ENCODE measurements at places on chromosomes 7 and 10. TPM values are rescaled to one million over a fixed set of nuclear protein-coding genes. Genes with fewer than 3 reads are reported as not detected.

DNA sequence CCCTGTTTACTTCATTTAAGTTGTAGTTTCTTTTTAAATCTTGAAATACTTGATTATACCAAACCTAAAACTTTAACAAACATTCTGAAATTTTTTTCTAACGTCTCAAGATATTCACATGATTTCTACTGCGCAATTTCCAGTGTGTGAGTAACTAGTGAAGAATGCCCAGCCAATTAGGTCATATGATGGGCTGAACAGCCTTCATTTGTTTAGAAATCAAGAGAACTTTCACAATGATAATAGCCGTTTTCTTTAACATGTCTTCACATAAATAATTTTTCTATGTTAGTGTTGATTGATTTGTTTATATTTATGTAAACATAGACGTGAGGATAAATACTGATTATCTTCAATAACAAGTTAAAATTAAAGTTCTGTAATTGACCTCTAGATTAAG is 21.8 kb downstream of the STAM start:
- no peak for DNase-seq

GRCh38 chr7:126656165-126656564 is 596.6 kb downstream of the GRM8 start:
- DNase-seq, result no peak

DNA sequence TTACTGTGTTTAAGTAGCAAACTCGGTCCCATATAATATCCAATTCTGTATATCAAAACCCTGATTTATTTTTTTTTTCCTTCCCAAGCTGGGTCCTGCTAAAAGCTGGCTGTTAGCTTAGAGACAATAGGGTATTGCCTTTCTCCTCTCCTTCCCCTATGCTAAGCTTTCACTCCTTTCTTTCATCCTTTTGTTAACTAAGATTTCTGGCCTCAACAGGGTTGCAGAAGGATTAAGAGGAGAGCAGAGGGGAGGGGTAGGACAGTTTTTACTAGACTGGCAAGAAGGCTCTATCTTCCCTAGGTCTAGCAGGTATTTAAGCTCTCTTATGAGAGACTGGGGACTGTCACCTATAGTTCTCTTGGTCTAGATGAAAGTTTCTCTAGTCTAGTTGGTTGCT is 229.2 kb downstream of the KCND2 start:
- DNase-seq, result no peak

- DNase-seq, result no peak
Measured at GRCh38 chr7:51325261-51325676, 8.7 kb upstream of the COBL start.

DNA sequence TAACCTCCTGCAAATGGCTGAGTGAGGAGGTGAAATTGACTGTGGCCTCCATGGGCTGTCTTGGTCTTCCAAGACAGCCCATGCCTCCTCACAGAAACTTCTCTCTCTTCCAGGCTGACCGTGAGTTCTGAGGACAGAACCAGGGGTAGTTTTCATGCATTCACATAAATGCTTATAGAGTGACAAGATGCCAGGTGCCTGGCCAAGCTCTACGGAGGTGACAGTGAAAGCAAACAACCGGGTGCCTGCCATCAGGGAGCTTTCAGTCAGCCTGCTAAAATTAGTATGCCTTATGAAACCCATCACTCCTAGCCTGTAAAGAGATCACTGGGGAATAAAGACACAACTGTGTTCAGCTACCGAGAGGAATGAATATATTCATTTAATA is 919 bp upstream of the RHOBTB1 start:
- DNase-seq, result no peak

GRCh38 chr7:31234836-31235605 is 105.5 kb downstream of the NEUROD6 start:
- no peak for DNase-seq

GRCh38 chr7:129800901-129801300 is 151.9 kb downstream of the UBE2H start:
- no peak for DNase-seq

DNA sequence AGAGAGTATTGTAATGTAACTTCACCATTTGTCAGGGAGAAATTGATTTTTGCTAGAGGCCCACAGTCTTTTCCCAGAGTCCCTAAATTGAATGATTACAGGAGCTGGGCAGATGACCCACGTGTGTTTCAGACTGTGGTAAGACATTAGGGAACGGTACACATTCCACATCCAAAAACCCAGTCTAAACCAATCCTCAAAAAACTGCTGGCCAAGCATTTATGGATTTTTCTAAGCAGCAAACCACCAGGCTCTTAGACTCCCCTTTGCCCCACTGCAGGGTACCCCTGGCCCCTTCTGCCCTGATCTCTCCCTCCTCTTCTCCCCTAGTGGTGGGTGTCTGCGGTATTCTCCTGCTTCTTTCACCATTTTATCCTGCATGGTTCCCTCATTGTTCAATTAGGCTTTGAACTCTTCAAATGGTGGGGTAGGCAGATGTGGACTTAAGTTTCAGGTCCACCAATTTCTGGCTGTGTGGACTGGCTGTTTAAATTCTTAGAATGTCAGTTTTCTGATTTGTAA is 135.5 kb upstream of the SORCS3 start:
- DNase-seq, result no peak

- no peak for DNase-seq
Measured at GRCh38 chr7:15015545-15016314, 113.2 kb upstream of the DGKB start.

- DNase-seq, result no peak
Measured at GRCh38 chr10:62071846-62072281, 170.4 kb downstream of the ARID5B start.

DNA sequence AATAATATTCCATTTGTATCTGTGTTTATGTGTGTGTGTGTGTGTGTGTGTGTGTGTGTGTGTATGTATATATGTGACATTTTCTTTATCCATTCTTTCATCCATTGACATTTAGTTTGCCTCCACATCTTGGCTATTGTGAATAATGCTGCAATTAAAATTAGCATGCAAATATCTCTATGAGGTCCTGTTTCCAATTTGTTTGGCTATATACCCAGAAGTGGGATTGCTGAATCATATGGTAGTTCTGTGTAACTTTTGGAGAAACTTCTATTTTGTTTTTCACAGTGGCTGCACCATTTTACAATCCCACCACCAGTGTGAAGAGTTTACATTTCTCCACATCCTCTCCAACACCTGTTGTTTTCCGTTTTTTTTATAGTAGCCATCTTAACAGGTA is 53.1 kb downstream of the CH25H start:
- DNase-seq, result no peak

DNA sequence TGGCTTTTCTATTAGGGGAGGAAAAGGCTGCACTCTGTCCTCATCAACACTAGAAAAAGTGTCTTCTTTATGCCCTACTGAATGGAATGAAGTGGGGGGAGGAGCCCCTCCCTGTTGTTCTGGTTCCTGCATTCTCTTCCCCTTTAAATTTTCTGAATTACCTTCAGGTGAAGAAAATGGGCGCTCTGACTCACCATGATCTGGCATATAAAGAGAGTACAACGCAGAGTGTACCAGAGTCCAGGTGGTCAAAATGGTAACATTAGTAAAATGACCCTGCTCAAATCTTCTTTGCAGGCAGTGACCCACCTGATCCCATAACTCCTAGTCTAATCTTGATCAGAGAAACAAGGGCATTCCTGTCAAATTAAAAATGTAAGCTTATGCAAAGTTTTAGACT is 80.7 kb downstream of the THSD7A start:
- no peak for DNase-seq

DNA sequence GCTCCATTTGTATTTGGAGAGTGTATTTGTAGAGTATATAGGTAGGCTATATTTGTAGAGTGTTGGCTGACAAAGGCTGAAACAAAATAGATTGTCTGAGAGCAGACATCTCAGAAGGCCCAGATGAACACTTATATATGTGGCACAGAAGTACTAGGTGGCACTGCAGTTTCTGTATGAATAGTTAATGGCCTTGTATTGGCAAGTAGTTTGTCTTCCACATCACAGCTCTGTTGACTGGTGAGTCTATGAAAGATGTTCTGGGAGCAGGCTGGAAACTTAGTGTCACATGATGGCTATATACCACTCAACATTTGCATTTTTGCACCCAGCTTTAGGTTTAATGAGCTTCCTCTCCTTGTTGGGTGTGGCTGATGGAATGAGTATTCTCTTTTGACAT is 51.9 kb downstream of the CCNY start:
- DNase-seq, result no peak

DNA sequence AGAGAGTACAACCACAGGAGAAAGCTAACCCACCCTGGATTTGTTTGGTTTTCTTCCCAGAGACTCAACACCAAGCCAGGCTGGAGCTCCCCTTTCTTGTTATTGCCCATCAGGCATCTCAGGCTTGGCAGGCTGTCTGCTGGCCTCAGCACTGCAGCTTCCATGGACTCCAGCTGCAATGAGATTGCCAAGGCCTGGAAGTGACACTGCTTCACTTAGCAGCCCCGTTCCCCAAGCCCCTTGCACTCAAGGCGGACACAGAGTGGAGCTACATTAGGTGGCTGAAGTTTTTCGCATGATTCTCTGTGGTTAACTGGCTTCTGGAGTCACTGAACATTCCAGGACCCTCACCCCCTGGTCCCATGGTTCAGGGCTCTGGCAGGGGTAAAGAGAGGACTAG is 163.1 kb upstream of the GDF10 start:
- DNase-seq, result no peak

DNA sequence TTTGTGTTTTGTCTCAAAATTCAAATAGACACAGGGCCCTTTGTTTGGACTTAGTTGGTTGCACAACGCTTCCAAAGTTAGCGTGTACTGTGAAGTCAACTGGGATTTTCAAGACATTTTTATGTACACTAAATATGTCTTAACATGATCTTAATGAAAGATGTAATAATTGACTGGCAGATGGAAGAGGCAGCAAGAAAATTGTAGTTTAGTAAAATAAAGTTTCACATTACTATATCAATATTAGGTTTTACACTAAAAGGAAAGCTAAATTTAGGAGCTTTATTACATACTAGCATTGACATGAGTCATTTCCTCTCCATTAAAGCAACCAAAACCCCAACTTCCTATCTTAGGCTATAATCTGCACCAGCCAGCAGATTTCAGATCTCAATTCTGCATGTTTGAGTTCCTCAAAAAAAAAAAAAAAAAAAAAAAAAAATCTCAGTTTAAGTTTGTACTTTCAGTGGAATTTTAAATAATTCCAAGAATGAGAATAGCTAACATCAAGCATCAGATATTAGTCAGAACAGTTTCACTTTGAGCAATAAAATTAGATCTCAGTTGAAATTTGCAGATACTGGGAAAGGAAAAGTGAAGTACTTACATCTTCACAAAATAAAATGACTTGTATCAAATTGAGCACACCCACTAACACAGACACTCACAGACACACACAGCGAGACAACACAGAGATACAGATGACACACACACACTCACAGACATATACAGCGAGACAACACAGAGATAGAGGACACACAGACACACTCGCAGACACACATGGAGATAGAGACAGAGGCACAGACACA is 346.6 kb upstream of the KLF6 start:
- peak; percentile 79 for DNase-seq

GRCh38 chr10:101732096-101732495 is 37.1 kb upstream of the FBXW4 start:
- no peak for DNase-seq

- DNase-seq, result no peak
Measured at GRCh38 chr7:103524042-103524907, 78.3 kb upstream of the SLC26A5 start.

DNA sequence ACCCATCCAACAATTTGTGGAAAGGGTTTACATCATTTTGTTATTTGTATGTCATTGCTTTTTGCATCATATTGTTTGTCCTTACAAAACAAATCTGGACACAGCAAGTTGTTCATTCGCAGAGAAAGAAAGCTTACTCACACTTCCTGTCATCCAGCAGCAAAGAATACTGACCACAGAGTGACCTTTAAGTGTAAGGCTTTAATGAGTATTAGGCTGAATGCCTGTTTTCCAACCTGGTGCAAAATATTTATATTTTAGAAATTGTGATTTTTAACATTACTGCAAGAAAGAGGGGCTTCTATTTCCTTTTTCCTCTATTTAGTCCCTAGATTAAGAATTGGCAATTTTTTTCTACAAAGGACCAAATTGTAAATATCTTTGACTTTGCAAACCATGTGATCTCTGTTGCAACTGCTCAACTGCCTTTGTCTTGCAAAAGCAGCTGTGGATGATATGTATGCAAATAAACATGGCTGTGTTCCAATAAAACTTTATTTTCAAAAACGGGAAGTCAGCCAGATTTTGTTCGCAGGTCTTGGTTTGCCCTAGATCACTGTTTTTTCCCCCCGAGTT is 27.8 kb upstream of the ITGB1 start:
- DNase-seq, result no peak

GRCh38 chr10:42940487-42941294 is 136.2 kb upstream of the RET start:
- no peak for DNase-seq

DNA sequence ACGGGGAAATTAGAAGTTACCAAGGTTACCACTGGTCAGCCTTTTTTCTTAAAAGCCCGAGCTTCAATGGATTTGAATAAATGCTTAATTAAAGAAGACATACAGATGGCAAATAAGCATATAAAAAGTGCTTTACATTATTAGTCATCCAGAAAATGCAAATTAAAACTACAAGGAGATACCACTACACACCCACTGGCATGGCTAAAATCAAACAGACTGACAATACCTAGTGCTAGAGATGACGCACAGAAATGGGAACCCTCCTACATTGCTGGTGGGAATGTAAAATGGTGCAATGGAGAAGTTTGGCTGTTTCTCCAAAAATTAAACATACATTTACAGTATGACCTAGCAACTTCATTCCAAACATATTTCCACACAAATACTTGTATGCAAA is 38.3 kb upstream of the CREB5 start:
- no peak for DNase-seq

DNA sequence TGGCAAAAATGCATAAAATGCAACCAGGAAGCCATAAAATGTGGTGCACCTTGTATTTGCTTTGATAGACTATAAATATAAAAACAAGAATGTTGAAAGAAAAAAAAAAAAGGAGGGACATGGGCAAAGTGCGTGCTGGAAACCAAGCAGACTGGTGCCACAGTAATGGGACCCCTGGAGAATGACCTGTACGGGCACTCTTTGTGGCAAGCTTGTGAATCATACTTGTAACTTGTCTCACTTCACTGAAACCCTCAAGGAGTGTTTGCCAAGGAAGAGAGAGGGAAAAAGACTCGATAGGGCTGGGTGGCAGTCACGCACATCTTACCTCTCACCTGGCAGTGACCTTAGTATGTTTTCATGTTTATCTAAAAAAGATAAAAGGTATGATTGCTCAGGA is 1183.6 kb downstream of the GATA3 start:
- DNase-seq, result no peak

STMP1 gene
- 30.3 TPM for total RNA-seq

NRF1 gene
- 49.2 TPM for total RNA-seq

PLCE1 gene
- not detected for total RNA-seq

NUDCD3 gene
- 101 TPM for total RNA-seq

SPDYE2B gene
- not detected for total RNA-seq

SPDYE6 gene
- total RNA-seq, result not detected

C1QL3 gene
- total RNA-seq, result not detected

FOXP2 gene
- total RNA-seq, result not detected

PAX4 gene
- not detected for total RNA-seq

PHYHIPL gene
- not detected for total RNA-seq

AGAP9 gene
- 6.8 TPM for total RNA-seq

CHAT gene
- total RNA-seq, result not detected

SUFU gene
- 13.3 TPM for total RNA-seq

OR2F2 gene
- not detected for total RNA-seq

PON3 gene
- not detected for total RNA-seq

Data from B cell (primary cell).